ENCODE measurements at places on chromosomes 5 and 9.

DNA sequence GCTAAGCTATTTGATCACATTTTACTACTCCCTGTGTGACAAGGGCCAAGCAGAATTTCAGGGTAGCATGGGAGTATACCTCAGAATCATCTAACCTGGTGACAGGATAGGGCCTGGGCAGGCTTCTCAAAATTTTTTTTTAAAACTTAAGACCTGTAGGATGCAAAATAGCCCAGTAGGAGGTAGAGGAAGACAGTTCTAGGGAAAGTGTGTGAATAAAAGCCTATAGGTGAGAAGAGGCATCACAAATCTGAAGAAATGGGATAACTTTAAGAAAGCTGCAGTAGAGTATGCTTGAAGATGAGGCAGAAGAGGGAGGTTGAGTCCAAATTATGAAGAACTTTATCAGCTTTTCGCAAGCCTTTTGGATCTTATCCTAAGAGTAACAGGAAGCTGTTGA lies 32.3 kb downstream of the CNTRL start:
- no peak for DNase-seq

DNA sequence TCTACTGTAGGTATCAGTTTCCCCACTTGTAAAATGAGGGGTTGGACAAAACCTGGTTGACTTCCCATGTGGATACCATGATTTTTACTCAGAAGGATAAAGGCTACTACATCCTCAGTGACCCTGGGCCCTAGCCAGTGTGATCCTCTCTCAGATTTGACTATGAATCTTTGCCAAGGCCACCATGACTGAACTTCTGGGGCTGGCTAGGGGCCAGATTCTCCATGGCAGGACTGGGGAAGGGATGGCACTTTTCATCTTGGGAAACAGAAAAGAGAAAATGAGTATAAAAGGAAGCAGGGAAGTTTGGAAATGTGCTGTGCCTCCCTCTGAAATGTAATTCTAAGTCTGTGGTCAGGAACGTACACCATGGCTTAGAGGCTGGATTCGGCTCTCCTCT lies 1.4 kb upstream of the FSTL4 start:
- DNase-seq: no peak

GRCh38 chr9:121274851-121275250 lies 6.9 kb downstream of the GSN start:
- no peak for DNase-seq

DNA sequence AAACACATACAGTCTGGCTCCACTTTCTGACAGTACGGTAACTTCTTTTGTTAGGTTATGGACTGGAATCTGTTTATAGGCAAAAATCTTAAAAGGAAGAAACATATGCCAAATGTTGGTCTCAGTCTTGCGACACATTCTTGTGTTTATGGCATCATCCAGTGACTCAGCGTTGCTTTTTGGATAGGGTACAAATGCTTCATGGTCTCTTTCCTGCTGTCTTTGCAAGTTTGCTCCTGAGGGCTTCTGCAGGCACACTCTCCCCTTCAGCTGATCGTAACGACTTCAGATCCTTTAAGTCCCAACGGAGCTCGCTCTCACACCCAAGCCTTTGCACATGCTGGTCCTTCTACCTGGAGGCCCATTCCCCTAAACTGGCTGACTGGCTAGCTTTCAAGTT lies 23.6 kb upstream of the TNFSF8 start:
- DNase-seq: no peak

DNA sequence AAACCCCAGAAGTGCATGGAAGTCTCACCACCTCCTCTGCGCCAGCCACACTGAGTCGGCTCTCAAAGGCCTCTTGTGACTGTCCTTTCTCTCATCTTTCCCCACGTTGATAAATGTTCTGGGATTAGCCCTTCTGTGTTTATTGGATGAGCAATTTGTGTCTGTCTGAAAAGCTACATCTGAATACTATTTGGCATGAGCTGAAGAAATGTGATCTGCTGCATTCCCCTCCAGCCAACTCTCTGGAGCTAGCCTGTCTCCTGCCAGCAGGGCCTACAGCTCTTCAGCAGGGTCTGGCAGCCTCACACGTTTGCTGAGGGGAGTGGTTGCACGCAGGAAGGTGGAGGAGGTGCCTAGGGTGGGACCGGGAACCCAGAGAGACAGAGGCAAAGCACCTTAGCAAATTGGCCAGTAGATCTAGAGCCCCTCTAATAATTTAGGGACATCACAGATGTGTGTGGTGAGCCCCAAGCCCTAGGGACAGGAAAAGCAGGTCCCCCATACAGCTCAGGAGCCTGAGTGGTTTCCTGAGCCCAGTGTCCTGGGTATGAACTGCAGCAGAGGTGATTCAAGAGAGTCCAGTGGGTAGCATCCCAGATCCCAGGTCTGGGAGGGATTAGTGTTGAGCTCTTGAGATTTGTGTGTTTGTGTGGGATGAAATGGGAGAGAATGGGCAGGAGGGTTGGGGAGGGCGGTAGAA lies 20.5 kb upstream of the B4GALT1 start:
- no peak for DNase-seq

DNA sequence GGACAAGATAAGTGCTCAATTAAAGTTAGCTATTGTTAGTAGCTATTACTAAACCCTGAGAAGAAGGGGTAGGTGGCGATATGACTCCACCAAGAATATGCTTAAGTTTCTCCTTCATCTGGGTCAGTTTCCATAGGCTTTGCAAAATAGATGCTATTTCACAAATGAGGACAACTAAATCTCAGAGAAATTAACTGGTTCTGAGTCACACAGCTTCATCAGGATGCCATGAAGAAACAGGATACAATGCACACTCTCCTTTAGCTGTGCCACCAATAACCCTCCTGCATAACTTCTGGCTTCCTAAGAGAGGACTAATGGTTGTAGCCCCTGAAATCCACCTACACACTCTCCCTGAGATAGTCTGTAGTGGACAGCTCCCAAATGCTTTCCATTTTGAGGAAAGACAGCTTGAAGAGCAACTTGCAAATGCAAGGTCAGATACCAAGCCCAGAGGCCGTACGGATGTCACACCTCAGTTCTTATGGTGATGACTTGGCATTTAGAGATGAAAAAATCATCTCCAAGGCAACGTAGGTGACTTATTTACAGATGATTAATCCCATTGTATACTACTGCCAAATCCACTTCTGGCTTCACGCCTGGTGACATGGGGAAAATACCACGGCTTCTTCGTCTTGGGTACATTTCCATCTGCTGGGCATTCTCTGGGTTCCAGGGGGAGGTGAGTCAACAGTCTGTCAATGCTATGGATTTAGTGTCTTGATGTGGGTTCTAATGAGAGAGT lies 251.4 kb upstream of the IL12B start:
- DNase-seq: no peak

GRCh38 chr5:8060953-8061429 lies 192.0 kb downstream of the MTRR start:
- no peak for DNase-seq

- DNase-seq: no peak
Measured at GRCh38 chr5:15496886-15497285, 3.1 kb upstream of the FBXL7 start.

- no peak for DNase-seq
Measured at GRCh38 chr5:83503662-83504061, 32.1 kb downstream of the VCAN start.

GRCh38 chr5:148781766-148782165 lies 44.6 kb upstream of the ADRB2 start:
- no peak for DNase-seq

DNA sequence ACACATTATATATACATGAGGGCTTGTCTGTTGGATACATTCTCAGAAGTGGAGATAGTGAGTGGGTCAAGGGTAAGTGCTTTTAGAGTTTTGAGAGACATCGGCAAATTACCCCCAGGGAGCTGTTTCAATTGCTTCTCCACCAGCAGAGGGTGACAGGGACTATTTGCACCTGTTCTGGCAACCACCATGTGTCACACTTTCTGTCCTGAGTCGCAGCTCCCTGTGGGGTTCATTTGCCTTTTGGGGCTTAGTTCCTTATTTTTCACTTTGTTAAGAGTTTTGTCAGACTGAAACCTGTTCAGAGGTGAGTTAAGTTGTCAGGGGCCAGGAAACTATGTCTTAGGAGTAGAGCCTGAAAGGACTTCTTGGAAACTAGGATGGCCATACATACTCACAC lies 20.1 kb upstream of the SLC36A1 start:
- DNase-seq: no peak

DNA sequence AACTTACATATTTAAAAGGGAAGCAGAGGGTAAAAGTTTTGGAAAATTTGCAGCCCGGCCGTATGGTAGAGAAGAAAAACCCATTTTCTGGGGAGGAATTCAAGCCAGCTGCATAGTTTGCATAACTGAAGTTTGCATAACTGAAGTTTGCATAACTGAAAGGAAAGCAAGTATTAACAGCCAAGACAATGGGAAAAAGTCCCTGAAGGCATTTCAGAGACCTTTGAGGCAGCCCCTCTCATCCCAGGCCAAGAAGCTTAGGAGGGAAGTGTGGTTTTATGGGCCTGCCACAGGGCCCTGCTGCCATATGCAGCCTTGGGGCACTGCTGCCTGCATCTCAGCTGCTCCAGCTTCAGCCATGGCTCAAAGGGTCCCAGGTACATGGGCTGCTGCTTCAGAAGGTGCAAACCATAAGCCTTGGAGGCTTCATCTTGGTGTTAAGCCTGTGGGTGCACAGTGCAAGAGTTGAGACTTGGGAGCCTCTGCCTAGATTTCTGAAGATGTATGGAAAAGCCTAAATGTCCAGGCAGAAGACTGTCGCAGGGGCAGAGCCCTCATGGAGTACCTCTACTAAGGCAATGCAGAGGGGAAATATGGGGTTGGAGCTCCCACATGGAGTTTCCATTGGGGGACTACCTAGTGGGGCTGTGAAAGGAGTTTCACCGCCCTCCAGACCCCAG lies 36.9 kb upstream of the CXCL14 start:
- DNase-seq: no peak

- DNase-seq: no peak
Measured at GRCh38 chr9:88339317-88339716, 48.9 kb upstream of the SPIN1 start.

DNA sequence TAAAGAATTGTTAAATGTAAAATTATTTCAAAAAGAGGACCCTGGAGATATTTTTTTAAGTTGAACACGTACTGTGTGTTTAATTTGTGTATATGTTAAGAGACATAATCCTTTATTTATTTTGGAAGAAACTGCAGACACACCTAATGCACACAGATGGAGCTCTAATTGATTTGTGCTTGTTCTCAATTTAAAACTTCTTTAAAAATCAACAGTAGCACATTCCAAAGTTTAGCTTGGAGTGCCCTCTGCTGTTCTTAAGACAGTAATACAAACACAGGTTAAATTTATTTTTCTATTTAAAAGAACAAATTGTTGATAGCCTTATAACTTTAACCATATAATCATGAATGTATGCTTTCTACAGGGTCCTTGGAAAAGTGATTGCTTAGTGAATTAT lies 277.6 kb upstream of the ADAMTS16 start:
- peak; percentile 27 for DNase-seq

- DNase-seq: no peak
Measured at GRCh38 chr9:134146774-134147493, 11.1 kb downstream of the WDR5 start.

DNA sequence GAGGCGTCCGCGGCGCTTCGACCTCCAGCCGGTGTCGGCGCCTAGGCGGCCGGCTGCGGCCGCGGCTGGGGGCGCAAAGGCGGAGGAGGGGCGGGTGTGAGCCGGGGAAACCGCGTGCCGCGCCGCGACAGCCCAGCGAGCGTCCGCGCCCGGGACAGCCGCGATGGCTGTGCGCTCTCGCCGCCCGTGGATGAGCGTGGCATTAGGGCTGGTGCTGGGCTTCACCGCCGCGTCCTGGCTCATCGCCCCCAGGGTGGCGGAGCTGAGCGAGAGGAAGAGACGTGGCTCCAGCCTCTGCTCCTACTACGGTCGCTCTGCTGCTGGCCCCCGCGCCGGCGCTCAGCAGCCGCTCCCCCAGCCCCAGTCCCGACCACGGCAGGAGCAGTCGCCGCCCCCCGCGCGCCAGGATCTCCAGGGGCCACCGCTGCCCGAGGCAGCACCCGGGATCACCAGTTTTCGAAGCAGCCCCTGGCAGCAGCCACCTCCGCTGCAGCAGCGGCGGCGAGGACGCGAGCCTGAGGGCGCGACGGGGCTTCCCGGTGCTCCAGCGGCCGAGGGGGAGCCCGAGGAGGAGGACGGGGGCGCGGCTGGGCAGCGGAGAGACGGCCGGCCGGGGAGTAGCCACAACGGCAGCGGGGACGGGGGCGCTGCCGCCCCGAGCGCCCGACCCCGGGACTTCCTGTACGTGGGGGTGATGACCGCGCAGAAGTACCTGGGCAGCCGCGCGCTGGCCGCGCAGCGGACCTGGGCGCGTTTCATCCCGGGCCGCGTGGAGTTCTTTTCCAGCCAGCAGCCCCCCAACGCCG lies 605 bp downstream of the CHSY3 start:
- DNase-seq: peak; percentile 20

DNA sequence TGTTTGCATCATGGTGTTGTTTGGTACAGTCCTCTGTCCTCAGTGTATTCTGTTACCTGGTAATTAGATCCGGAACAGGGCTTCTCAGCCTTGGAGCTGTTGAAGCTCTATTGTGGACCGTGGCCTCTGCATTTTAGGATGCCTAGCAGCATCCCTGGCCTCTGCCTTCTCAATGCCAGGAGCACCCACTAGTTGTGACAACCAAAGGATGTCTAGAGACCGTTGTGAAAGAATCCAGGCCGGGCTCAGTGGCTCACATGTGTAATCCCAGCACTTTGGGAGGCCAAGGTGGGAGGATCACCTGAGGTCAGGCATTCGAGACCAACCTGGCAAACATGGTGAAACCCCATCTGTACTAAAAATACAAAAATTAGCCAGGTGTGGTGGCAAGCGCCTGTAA lies 159.6 kb downstream of the CACNA1B start:
- no peak for DNase-seq

- DNase-seq: no peak
Measured at GRCh38 chr5:178205749-178206047, 1.4 kb downstream of the HNRNPAB start.

- DNase-seq: no peak
Measured at GRCh38 chr5:160119905-160120266, 636 bp upstream of the PWWP2A start.

DNA sequence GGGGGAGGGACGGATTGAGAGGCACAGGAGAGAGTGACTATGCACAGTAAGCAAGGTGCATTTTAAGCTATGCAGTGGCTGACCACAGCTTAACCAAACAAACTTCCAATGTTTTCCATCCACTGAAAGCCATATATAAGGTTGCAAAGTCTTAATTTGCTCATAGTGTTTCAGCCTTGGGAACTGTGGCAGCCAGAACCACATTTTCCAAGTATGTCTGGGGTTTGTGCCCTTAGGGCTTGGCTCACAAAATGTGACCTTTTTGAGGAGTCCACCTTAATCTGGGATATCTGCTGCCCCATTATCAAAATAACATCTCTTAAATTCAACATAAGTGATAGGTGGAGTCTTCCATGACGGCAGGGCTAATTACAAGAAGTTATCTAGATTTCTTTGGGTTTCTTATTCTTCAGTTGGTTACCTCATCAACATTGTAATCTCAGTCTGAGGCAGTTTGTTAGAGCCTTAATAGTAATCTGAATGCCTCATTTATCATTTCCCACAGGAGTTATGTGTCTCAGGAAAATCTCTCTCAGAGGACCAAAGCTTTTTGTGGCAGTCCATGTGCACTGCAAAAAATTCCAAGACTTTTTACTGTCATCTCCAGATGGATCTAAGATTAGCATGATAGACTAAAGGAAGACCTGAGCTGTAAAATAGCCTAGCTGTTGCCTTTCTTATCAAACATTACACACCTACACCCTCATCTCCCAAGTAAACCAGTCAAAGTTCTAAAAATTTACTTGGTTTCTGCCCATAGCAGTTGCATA lies 15.2 kb upstream of the UBQLN1 start:
- DNase-seq: no peak
